Stimulated activated CD4-positive, alpha-beta T cell treated with anti-CD3 and anti-CD28 coated beads, Interleukin-1b, Interleukin-23, amount 100 ng/mL, for 24 hours (primary cell): ENCODE measurements at places on chromosomes 11 and 22.

DNA sequence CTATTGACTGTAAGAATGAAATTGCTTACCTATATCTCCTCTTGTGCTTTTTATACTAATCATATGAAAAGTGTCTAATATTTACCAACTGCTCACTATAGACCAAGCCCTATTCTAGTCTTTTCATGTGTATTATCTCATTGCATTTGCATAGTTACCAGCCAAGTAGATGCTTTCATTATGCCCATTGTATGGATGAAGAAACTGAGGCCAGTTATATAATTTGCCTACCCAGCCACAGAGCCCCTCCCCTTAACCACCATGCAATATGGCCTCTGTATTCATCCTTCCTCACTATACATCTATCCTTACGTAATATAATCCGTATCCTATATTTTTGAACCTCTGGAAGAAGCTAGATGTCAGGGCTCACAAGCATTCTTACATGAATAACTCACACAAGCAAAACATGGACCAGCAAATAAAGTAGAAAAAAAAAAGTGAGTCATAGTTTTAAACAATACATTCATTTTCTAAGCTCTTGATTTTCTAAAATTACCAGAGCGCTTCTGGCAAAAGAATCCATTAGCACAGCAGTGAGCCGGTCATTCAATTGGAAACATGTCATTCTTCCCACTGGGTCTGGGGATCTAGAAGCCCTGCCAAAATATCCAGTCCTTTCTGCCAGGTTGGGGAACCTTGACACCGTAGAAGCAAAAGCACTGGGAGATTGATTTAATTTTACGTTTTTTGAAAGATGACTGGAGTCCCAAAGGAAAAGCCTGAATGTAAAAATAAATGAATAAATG is 80.0 kb downstream of the C11orf91 start:
- DNase-seq, result no peak

- no peak for DNase-seq
Observed at GRCh38 chr22:24845041-24845898, 39.3 kb downstream of the SGSM1 start.

DNA sequence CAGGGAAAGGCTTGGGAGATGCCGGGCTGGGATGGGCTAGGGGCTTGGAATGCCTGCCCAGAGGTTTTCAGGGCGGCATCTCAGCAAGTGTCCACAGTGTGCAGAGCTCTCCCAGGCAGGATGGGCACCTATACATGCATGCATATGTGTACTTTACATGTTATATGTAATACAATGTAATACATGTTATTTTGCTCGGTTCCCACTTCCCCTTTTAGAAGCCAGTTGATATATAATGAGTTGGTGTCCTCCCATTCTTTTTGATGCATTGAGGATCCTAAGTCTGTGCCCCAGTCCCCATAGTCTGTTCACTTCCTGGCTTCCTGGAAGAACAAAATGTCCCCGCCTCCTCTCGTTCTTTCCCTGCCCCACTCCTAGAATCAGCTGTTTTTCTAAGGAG is 20.1 kb upstream of the EIF3D start:
- no peak for DNase-seq

GRCh38 chr11:77710358-77710757 is 72.8 kb upstream of the CLNS1A start:
- no peak for DNase-seq

GRCh38 chr11:110031171-110031570 is 62.0 kb upstream of the ZC3H12C start:
- no peak for DNase-seq

- DNase-seq, result no peak
Observed at GRCh38 chr11:95977534-95978174, 53.7 kb upstream of the MTMR2 start.

- DNase-seq, result no peak
Observed at GRCh38 chr22:39923696-39924095, 22.8 kb downstream of the GRAP2 start.

DNA sequence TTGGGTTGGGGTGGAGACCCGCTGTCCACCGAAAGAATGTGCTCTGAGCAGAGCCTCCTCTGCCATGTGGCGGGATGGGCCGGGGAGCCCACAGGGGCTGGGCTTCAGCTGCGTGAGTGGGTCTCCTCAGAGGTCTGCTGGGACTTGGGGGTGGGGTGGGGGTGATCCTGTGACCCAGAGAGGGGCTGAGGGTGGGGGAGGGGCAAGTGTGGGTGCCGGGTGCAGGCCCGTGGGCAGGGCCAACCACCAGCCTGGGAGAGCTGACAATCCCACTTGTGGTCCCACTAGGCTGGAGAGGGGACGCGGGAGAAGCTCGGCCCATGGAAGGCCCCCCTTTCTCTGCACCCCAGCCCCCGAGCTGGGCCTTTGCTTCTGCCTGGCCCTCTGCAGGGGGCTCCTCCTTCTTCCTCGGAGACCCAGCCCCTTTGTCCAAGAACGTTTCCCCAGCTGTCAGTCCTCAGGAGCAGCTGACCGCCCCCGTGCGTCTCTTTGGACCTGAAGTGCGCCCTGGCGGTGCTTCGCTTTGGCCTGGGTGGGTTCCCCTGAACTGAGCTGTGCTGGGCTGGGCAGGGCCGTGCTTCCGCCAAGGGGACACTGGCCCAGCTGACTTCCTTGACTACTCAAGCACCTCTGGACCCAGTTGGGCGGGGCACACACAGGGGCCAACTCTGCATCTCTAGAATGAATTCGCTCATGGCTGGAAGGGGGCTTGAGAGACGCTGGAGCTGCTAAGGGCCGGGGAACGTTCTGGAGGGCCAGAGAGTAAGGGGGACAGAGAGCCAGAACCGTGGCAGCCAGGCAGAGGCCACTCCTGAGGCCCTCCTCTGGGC is 30.2 kb downstream of the OSBPL5 start:
- no peak for DNase-seq

- DNase-seq, result no peak
Observed at GRCh38 chr22:26701323-26701722, 43.9 kb downstream of the MIAT start.

DNA sequence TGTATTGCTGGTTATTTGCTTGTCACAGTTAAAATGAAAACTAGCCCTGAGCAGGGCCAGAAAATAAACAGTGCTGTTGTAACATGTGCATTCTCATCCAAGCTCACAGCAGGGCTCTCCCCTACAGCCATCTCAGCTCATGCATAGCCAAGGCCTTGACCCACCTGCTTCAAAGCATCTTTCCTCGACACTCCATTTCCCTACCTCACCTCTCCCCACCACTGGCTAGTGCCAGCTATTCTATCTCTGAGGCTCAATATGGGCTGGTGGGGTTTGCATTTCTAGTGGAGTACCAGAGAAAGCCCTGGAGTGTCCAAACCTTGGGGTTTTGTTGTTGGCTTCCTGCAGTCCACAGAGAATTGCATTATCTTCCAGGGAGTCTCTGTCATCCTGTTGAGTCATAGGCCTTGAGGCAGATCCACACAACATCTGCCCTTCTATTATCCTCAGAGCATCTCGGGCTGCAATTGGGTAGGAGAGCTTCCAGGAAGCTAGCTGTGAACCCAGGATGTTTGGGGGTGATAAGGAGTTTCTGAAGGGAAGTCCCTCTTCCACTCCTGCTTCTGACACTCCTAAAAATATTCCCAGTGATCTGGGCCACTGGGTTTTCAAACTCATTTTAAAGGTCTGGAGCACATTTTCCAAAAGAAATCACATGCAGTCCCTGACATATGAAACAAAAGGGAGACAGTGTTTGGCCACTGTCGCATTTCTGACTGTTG is 36.1 kb upstream of the AMOTL1 start:
- no peak for DNase-seq
